ENCODE measurements at places on chromosomes 16 and 17.

GRCh38 chr16:86982912-86983311 is 334.3 kb downstream of the C16orf95 start:
- no peak for DNase-seq

- no peak for DNase-seq
Measured at GRCh38 chr17:32493976-32494513, 7.3 kb downstream of the CDK5R1 start.

DNA sequence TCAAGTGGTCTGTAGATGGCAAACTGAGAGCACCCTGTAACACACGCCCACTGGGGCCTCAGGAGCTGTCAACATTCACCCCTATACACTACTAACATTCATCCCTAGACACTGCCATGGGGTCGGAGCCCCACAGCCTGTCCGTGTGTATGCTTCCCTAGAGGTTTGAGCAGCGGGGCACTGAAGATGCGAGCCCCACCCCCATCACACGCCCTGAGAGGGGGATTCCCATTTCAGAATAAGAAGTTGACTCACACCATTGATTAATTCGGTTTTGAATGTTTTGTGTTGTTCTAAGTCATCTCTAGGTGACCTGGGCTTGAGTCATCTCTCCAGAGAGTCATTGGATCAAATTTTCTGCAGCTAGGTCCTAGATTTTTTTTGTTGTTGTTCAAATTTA is 37.3 kb upstream of the MMD start:
- no peak for DNase-seq

DNA sequence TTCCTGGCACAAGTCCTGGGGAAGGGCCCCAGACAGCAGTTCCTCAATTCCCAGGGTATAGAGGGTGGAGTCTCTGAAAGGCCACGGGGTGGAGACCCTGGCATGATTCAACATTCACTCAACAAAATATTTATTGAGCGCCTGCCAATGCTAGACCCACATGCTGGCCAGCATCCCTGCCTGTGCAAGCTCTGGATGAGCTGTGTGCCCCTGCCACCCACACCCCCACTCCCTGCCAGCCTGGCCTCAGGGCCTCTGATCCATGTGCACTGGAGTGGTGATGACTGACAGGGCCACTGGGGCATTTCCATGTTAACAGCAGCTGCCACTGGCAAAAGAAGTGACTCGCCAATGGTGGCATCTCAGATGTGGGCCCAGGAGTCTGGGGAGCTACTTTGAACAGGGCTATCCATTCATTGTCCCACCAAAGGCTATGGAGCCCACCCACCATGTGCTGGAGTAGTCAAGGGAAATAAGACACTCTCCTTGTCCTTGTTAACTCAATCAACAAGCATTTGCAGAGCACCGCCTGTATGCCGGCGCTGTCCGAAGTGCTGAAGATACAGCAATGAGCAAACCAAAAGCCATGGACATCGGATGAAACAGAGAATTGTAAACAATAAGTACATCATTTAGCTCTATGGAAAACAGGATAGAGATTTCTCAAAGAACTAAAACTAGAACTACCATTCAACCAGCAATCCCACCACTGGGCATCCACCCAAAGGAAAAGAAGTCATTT is 3.0 kb upstream of the PRSS22 start:
- no peak for DNase-seq

- peak; percentile 76 for DNase-seq
Measured at GRCh38 chr17:48492401-48493298, 38.2 kb downstream of the HOXB1 start.

GRCh38 chr16:11325404-11326083 is 19.7 kb upstream of the RMI2 start:
- no peak for DNase-seq

DNA sequence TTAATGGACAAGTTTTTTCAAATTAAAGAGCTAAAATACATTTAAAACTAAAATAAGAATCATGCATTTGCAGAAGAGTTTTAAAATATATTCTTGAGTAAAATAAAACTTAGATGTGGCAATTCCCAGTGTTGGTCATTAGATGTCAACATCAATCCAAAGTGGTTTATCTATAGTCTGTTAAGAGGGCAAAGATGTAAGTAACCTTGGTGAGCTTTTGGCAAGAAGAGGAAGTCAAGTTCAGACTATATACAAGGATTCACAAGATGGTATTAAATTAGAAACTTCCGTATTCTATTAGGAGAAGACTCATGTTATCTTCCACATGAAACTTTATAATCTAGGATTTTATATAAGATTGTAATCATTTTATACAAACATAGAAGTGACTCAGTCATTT is 73.1 kb downstream of the CEP95 start:
- DNase-seq, result no peak

- no peak for DNase-seq
Measured at GRCh38 chr17:17200831-17201230, 5.3 kb downstream of the PLD6 start.

DNA sequence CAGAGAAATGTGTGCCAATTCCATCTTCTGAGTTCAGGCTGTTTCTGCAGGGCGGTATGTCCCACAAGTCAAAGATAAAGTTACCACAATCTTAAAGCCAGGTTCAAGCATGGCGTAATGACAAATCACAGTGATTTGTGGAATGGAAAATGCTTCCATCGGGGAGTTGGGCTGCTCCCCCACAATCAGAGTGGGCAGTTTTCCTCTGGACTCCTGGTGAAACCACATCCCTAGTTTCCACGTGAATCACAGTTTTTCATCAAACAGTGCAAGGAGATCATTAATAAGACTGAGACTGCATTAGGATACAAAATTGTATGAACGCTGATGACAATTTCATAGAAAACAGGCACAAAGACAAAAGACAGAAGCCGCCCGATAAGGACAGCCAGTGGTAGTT is 3.6 kb downstream of the LITAF start:
- DNase-seq, result no peak

DNA sequence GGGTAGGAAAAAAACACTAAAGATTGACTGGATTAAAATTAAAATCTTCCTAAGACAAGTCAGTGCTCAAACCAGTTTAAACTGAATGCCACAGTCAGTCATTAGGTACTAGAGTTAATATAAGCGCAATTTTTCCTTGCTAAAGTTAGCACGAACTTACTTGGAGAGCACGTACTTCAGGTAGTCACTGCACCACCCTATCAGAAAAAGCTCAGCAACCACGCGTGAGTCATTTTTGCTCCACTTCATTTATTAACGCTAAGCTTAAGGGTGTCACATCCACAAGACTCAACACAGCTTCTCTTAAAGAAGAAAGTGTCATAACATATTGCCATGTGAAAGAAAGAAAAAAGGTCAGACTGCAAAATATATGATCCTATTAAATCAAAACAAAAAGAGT is 53.1 kb downstream of the TEX2 start:
- DNase-seq, result no peak

DNA sequence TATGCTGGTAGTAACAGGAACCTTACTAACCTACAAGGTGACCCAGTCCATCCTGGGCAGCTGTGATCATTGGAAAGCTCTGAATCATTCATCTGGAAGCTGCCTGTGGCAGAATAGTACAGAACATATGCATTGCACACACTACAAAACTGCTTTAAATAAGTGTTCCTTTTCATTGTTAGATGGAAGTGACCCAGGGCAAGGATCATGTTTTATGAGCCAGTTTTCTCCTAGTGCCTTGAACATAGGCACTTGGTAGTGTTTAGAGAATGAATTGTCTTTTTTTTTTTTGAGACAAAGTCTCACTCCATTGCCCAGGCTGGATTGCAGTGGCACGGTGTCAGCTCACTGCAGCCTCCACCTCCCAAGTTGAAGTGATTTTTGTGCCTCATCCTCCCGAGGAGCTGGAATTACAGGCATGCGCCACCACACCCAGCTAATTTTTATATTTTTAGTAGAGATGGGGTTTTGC is 55.4 kb downstream of the TENT4B start:
- DNase-seq, result no peak

DNA sequence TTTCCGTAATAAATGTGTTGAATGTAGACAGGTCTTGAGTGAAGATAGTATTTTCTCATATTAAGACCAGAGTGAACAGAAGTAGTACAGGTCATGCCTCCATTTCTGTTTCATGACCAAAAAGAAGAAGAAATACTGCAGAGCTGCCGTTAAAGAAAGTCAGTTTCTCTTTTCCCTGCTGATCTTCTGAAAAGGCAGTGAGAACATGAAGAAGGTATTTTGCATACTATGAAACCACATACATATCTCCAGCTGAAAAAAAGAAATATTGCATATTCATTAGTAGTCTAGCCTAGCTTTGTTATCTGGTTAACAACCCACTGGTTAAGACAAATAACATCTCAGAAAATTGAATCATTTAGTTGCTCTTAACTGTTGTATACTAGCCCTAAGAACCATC is 138.4 kb downstream of the PHKB start:
- DNase-seq, result no peak

GRCh38 chr16:28187595-28188004 is 24.2 kb downstream of the XPO6 start:
- no peak for DNase-seq

DNA sequence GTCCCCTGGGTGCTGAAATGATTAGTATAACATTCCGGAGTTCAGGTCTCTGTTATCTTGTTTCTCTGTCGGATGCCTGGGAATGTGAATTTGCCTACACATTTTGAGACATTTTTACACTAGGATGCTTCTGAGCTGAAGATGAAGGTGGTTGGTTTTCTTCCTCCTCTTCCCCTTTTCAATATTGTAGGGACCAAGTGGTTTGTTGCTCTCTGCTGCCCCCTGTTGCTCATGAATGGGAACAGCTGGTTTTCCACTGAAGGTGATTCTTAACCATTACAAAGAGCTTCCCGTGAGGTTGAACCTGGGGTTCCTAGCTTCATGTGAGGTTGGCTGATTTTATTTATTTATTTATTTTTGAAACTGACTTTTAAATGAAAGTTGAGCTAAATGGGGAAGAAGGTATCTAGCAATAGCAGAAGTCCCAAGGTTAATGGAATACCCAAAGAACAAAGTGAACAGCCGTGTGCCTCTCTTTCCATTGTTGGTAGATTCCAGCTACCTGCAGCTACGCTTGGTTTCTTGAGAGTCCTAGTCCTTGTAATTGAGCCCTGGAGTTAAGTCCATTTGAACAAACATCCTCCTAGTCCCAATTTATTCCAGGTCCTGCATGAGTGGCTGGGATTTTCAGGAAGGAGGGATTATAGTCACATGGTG is 983.9 kb upstream of the EEF2KMT start:
- DNase-seq, result no peak

- peak; percentile 32 for DNase-seq
Measured at GRCh38 chr16:58197314-58198012, 443 bp downstream of the CSNK2A2 start.

DNA sequence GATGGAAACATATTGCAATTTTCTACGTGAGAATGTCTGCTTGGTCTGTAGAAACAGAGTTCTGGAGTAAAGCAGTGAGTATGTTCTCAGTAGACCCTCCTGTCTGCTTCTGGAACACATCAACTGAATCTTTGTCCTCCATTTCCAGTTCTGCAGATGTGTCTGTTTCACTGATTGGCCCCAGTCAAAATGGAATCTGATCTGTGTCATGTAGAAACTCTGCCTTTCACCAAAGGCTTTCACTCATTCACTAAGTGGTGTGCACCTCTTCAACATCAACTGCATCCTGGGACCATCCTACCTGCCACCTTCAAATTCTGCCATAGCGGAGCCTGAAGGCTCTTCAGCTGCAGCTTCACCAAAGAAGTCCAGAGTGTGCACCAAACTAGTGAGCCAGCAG is 2.8 kb upstream of the ZNF267 start:
- DNase-seq, result no peak

DNA sequence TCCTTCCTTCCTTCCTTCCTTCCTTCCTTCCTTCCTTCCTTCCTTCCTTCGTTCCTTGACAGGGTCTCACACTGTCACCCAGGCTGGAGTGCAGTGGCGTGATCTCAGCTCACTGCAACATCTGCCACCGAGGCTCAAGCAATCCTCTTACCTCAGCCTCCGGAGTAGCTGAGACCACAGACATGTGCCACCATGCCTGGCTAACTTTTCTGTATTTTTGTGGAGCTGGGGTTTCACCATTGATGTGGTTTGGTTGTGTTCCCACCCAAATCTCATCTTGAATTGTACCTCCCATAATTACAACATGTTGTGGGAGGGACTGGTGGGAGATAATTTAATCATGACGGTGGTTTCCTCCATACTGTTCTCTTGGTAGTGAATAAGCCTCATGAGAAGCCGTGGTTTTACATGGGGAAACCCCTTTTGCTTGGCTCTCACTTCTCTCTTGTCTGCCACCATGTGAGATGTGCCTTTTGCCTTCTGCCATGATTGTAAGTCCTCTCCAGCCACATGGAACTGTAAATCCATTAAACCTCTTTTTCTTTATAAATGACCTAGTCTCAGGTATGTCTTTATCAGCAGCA is 90.3 kb upstream of the MPHOSPH6 start:
- DNase-seq, result no peak

- DNase-seq, result no peak
Measured at GRCh38 chr17:83068641-83069570, 10.5 kb upstream of the METRNL start.

DNA sequence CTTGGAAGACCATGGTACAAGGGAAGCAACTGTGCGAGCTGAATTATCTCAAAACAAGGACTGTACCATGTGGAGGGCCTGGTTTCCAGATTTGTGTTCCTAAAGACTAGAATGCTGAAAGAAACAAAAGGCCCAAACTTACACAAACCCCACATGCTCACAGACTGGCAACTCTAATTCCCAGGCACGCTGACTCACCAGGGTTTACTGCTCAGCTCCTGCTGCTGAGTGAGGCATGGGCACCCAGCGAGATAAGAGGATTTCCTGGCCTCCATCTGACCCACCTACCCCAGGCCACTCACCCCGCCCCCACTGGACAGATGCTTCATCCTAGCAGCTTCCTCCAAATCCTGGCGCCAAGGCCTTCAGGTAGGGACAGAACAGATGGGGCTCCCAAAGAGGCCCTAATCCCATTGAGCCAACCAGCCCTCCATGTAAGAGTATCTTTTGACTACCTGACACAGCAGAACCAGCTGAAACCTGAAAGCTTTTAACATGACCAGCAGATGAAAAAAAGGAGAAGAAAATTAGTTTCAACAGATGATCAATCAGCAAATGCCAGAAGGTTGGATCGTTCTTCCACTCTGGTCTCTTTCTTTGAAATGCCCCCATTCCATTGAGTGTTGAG is 33.9 kb downstream of the DCUN1D3 start:
- no peak for DNase-seq

DNA sequence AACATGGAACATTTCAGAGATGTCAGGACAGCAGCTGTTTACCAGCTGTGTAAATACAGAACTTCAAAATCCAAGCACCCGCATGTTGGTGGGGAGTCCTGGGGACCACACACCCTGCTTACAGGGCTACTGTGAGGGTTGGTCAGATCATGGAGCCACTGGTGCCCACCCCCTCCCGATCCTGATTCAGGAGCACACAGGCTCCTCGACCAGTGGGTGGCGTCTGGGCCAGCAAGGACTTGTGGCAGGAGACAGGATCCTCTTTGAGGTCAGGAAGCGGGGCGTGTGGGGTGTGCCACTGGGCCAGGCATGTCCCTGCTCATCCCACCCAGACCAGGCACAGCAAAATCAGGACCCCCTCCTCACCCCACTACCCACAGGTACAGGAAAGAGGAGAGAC is 83.6 kb downstream of the SDK2 start:
- DNase-seq, result no peak

GRCh38 chr16:67965668-67966548 is 2.5 kb downstream of the SLC12A4 start:
- no peak for DNase-seq
